ENCODE measurements at places on chromosomes 11 and 22.

DNA sequence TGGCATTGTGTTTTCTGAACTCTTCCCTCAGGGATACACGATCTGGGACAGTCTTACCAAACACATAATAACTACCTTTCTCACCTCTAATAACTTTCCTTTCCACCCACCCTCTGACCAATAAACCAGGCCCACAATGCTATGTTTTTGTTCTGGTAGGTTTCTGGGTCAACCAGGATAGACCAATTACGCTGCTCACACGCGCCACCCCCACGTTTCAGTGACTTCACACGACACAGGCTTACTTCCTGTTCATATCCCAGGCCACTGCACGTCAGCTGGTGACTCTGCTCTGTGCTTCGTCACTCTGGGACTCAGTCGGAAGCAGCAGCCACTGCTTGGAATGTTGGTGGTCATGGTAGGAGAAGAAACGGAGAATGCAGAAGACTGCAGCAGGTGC lies 2.5 kb downstream of the KRTAP5-4 start:
- DNase-seq, result peak; percentile 17

- peak; percentile 55 for DNase-seq
Measured at GRCh38 chr11:128928400-128928799, 14.3 kb downstream of the TP53AIP1 start.

DNA sequence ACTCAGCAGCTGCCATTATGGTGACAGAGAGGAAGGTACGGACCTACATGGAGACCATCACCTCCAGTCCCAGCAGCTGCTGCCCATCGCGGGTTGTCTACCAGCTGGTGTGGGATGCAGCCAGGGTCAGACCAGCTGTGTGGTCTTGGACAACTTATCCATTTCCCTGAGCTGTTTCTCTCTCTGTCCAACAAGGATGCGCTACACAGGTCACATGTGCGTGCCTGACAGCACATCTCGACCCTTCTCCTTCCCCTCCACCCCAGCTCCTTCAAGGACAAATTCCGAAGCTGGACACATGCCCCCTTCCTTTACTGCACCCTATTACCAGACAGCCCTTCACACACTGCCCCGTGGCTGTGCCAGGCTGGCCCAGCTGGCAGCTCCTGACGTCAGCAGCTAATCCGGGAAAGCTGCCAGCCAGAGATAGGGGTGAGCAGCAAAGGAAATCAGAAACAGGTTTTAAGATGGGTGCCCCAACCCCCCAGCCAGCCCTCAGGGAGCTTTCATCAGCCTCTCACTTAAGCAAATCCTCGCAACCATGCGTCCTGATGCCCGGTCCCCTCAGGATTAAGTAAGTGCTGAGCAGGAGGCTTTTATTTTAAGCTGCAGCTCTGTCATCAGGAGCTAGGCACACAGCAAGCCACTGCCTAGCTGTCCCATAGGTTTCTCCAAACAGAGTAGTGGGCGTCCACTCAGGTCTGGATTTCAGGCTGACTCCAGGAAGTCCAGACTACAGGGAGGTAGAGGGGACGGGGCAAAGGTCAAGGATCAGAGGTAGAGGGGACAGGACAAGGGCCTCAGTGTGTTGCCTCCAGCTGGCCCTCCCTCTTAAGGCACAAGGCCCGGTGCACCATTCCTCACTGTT lies 20.3 kb downstream of the TEF start:
- no peak for DNase-seq

DNA sequence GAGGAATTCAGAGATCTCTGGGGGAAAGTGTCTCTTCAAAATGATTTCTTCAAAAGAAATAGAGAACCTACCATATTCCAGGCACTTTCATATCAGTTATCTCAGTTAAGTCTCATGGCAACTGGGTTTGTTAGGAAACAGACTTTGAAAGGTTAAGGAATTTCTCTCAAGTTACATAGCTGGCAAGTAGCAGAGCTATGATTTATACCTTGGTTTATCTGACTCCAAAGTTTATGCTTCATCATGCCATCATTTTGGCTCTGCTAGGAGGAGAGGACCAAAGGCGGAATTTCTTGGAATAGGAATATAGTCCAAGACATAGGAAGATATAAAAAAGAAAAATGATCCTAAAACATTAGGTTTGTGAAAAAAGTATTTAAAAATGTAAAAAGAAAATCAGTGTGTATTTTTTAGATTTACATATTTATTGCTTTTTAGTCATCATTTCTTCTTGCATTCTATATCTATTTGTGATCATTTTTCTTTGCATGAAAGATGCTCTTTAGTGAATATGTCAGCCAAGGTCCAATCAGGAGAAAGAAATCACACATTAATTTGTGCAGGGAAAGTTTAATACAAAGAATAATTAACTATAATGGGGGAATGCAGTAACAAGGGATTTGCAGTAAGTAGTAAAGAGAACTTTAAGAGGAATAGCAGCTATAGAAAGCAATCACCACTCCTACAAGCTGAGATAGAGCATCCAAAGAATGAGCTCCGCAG lies 199.1 kb upstream of the ZBED5 start:
- DNase-seq, result no peak

GRCh38 chr22:36124666-36125065 lies 35.9 kb downstream of the APOL3 start:
- peak; percentile 70 for DNase-seq

DNA sequence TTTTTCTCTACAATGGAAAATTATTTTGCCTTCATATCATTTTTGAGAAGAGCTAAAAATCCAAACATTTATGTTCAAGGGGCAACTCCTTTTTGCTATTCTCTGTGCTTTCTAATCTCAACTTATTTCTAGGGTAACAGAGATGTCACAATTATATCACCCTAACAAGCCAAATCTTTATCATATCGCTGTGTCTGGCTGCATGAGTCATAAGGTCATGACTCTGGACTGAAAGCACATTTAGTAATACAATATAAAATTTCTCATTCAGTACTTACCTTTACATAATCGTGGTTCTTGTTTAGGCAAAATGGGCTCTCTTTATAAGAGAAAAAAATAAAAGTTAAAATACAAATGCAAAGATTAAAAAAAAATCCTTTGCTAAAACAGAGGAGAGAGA lies 326.0 kb downstream of the CASP12 start:
- DNase-seq, result no peak

DNA sequence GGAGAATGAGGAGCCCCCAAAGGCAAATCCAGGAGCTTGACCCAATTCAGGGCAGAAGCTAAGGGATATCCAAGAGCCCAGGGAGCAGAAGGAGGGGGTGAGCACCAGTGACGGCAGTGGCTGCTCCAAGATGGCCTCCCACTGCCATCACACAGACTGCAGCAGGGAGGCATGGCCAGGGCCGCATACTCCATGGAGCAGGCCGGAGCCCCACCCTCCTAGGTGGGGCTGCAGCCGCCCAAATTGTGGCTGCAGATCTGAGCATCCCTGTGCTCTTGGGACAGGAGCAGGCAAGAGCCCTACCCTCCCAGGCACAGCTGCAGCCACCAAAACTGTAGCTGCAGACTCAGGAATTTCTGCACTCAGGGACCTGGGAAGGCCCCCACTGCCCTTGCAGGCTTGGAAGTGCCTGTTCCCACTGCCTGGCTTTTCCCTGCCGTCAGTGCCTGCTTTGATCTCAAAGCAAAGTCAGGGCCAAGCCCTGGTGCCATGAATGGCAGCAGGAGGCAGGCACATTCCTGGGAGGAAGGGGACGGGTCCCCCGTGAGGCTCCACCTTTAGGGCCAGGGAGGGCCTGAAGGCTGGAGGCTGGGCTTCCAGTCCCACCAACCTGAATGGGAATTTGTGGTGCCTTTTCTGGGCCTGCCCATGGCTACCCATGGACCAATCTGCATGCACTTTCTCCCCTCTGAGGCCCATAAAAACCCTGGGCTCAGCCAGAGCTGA lies 10.3 kb upstream of the WNT7B start:
- no peak for DNase-seq

DNA sequence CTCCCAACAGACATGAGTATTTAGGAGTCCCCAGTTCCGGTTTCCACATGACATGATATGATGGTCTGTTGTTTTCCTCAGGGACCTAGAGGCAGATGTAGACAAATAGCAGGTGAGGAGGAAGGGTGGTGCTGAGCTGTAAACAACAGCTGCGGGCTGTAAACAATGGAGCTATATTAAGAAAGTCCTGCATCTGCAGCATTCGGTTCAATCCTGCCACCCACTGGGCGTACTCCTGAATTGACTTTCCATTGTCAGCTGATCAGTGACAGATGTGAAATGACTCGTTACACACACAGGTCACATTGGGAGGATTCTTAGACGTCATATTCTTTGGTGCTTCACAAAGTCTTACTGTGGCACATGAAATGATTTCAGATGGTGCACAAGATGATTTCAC lies 26.8 kb upstream of the RAG1 start:
- DNase-seq, result peak; percentile 70

- DNase-seq, result no peak
Measured at GRCh38 chr11:76814414-76814813, 31.3 kb downstream of the TSKU start.

- no peak for DNase-seq
Measured at GRCh38 chr11:117366248-117366647, 38.6 kb downstream of the CEP164 start.

- DNase-seq, result no peak
Measured at GRCh38 chr11:100512475-100512874, 174.6 kb upstream of the ARHGAP42 start.

All from suppressor macrophage treated with lipopolysaccharide for 4 hours (primary cell).